Stimulated activated CD4-positive, alpha-beta T cell treated with anti-CD3 and anti-CD28 coated beads, Interleukin-1b, Interleukin-23, amount 100 ng/mL, for 1 hour (primary cell): ENCODE measurements at places on chromosomes 4 and X.
A peak's percentile ranks its signal among the peaks of the same experiment; 100 is the strongest.

DNA sequence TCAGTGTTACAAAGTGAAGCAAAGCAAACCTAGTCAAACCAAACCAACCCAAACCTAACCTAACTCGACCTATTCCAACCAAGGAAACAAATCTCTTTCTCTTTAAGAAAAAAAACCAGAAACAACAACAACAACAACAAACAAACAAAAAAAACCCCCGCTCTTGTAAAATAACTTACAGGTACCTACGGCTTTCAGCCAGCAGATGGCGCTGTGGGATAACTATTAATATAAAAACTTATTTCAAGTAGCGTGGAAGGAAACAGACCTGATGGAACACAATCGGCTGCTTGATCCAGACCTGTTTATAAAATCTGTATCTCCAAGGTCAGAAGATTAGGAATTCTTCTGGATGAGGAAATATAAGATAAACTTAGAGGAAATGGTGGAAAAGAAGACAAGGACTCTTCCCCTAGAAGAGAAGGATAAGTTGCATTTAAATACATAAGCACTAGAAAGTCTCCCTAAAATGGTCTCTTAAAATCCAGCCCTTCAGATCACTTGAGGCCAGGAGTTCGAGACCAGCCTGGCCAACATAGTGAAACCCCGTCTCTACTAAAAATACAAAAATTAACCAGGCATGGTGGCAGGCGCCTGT is 34.4 kb upstream of the CDKL5 start:
- peak; percentile 40 for DNase-seq

DNA sequence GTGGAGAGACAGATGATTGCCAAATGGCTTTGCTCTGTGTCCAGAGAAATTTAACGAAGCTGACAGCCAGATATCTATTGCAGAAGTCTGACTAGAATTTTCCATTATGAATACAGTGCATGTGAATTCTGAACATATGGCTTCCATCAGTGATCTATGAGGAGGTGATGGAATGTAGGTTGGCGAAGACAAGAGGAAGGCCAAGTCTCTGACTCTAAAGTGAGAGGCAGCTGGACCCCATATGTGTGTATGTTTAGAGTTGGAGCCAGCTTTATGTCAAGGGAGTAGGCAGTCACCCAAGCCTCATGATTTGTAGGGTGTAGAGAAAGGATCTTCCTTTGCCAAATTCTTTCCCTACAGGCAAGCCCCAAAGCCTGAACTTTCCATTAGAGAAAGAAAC is 76.2 kb upstream of the TEX13D start:
- DNase-seq, result no peak

- DNase-seq, result no peak
Measured at GRCh38 chrX:116757491-116757890, 294.7 kb upstream of the CT83 start.

DNA sequence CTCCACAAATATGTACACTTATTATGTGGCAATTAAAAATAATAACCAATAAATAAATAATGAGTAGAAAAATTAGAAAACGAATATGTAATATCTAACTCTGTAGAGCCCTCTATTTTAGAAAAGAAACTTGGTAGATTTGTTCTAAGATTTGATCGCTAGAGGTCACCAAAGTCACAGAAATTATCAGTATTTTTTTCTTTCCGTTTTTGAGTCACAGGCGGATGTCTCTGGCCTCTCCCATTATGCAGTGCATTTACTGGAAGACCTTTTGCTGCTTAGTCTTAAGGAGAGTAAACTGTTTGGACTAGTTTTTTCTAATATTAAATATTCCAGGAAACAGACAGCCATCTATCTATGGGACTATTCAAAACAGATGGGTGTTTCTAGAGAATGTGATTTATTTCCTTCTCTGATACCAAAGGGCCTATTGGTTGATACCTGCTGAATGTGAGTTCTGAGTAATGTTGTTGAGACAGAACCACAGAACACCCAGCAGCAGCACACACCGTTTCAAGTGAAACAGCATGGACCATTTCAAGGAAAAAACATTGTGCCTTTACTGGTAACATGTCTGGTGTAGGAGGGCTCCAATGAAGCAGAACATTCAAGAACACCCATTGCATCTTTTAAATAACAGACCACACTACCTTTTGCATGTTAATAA is 34.0 kb upstream of the GYPA start:
- DNase-seq, result no peak

DNA sequence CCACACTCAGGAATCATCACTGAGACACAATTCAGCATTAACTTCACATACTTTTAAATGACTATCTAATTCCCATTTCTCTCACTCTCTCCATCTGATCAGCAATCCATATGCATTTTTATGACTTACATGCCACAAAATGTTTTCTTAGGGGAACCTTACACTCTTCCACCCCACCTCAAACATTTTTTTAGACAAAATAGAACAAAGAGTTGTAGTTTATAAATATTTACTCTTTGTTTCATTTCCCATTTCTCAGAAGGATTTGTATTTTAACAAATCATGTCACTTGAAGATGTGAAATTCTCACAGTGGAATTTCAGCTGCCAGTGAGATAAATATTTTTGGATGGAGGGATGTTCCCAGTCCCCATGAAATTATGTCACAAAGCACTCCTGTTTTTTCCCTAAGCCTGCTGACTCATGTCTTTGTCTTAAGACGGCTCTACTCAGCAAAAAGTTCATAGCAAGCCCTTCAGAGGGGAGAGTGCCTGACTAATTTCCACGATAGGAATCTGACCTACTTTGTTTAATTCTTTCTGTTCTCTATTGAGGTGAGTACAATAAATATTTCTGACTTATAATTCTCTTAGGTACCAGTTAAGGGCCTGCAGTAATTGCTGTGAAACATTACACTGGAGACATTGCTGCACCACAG is 257.7 kb downstream of the THOC2 start:
- DNase-seq, result no peak

DNA sequence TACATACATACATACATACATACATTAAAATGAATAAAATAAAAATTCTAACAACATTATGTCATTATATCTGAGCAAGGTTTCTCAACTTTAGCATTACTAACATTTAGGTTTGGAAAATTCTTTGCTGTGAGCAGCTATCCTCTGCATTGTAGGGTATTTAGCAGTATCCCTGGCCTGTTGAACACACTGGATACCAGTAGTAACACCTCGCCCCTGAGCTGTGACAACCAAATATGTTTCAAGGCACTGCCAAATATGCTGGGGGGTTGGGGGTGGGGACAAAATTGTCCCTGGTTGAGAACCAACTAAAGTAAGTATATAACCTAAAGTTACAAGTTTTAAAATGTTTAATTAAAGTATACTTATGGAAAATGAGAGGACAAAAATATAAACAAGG is 860.9 kb upstream of the FTHL17 start:
- DNase-seq, result no peak

DNA sequence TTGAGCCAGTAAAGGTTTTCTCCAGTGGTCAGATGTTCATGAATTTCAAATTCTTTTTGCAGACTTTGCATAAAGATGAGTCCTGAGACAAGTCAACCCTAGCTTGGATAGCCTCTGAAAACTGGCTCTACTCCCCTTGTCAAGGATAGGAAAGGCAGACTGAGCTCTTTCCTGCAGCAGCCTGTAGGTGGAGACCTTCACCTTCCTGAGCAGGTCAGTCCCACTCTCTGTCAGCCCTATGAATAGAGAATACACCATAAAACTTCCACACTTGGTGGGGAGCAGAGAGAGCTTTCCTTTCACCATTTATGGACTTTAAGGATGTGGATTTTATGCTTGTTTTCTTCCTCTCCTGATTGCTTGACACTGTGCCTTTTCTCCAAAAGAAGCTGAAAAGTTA is 41.9 kb downstream of the PCDH19 start:
- DNase-seq, result no peak

GRCh38 chr4:122821092-122821491 is 5.5 kb upstream of the FGF2 start:
- no peak for DNase-seq

DNA sequence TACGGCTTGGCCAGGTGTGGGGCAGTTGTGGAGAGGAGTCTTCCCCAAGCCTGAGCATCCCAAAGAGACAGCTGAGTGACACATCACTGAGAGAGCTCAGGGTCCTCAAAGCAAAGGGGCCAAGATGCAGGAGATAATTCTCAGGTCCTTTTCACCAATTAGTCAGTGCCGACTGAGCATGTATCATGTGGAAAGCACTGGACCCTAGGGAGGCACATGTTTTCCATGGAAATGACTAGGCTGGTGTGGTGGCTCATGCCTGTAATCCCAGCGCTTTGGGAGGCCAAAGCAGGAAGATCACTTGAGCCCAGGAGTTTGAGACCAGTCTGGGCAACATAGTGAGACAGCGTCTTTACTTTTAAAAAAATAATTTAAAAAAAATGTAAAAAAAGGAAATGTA is 67.3 kb upstream of the PRPS1 start:
- no peak for DNase-seq

- DNase-seq, result no peak
Measured at GRCh38 chrX:119989905-119990555, 46.5 kb upstream of the NKAP start.

DNA sequence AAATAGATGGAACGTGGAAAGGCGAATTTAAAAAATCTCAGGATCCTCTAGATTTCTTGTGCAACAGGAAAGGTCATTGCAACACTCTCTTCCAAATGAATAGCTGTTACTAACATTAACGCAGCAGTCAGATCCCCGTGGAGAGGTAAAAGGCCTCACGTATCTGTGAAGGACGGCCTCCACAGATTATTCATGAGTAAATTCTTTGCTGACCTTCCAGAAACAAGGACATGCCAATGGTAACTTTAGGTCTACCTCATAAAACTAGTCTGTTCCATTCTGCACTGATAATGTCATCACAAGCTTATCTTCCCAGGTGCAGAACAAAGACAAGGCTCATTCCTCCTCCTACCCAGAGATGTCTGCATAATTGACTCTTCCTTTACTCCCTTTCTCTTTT is 16.1 kb upstream of the REPS2 start:
- no peak for DNase-seq

DNA sequence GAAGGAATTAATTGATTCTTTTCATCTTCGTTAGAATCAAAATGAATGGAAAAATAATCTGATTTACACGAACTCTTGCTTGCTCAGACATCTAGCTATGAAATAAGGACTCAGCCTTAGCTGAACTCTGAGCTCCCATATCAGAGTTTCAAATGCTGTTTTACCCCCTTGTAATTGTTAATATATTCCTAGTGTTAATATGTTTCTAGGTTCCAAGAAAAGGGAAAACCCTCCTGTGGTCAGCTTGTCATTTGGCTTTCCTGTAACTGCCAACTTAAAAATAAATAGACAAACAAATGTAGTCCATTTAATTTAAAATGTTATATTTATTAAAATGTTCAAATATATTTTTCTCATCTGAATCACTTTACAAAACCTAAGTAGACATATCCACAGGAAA is 432.1 kb downstream of the ARHGAP24 start:
- no peak for DNase-seq

DNA sequence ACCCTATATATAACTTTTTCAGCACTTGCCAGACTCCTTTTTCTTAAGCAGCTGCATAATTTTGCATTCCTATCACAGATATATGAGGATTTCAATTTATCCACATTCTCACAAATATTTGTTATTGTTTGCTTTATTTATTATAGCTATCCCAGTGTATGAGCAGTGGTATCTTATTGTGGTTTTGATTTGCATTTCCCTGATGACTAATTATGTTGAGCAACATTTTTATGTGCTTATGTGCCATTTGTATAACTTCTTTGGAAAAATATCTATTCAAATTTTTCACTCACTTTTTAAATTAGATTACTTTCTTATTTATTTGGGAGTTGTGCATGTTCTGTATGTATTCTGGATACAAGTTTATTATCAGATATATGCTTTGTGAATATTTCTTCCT is 361.9 kb downstream of the KCTD8 start:
- DNase-seq, result no peak

- DNase-seq, result no peak
Measured at GRCh38 chrX:72050011-72050410, 81.7 kb downstream of the RTL5 start.

DNA sequence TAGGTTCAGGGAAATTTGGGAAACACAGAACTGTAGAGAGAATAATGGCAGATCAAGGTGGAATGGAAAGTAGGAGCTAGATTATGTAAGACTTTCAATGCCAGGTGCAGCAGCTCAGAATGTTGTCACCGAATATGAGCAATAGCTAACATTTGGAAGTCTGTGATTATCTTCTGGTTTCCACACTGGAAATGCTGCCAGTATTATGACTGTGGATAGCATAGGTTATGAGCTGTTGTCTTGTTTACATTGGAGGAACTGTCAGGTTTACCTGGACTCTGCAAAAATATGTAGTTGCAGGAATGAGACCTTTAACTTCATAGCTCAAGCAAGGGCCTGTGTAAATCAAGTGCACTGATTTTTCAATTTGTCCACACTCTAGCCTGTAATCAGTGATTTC is 26.0 kb upstream of the TAF9B start:
- DNase-seq, result no peak
